Central memory CD8-positive, alpha-beta T cell (primary cell): ENCODE measurements at places on chromosomes 3 and 15.

- no peak for DNase-seq
Measured at GRCh38 chr3:143266511-143266910, 146.9 kb downstream of the CHST2 start.

GRCh38 chr3:31724651-31725050 lies 191.9 kb downstream of the STT3B start:
- DNase-seq = no peak

- no peak for DNase-seq
Measured at GRCh38 chr15:89533861-89534544, 37.6 kb upstream of the RHCG start.

DNA sequence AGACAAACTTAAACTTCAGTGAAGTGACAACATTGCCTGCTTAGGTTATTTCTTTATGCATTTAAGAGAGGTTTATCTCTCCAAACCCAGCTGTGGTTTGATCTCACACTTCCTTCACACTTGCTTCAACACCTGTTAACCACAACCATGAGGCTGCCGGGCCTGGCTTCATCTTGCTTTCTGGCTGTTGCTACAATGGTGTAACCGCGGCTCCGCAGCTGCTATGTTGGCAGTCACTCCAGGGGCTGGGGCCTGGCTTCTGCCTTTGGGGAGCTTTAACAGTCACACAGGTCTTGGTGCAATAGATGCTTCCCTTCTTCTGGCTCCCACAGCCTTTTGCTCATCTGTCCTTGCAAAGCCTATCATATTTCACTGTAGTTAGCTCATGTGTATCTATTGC lies 72.9 kb upstream of the MNS1 start:
- DNase-seq = peak; percentile 79

DNA sequence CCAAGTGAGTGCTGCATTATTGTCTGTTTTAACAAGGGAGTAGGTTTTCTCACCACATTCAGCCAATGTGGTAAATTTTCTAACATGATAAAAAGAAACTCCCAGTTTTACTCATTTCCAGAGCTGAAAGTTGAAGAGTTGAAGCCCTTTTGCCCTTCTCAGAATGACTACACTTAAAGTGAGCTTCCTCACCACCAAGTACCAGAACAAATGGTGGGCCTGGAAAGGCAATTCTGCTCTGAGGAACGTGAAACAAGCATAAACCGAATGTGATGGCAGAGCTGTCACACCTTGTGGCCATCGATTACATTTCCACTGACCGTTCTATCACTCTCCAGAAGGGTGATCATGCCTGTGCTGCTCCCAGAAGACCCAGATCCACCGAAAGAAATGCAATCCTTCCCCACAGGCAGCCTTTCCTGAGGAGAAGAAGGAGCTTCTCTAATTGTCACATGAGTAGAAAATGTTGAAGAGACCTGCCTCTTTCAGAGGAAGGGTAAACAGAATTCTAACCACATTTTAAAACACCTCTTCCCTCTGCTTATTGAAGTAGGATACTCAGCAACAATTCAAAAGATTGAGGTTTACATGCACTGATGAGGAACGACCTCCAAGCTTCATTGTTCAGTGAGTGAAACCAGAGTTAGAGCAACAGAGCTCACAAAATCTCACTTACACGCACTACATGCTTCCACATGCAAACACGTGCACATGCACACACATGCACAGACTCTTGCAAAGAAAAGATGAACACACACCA lies 21.4 kb upstream of the CCR9 start:
- no peak for DNase-seq

DNA sequence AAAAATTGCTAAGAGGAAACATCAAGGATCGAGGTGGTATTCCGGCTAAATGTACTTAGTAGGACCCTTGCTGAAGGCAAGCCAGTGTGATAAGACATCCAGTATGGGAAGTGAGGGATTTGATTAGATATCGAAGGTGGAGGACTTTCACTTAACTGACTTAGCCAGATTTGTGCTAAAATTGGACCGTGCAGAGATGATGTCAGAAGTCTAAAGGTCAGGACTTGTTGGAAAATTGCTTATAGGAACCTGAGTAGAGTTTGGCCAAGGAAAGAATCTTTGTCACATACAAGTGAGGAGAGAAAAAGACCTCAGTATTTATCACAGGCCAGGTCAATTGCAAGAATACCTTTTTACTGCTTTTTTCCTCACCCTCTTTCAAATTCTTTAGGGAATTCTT lies 30.9 kb upstream of the PYDC2 start:
- DNase-seq = no peak

DNA sequence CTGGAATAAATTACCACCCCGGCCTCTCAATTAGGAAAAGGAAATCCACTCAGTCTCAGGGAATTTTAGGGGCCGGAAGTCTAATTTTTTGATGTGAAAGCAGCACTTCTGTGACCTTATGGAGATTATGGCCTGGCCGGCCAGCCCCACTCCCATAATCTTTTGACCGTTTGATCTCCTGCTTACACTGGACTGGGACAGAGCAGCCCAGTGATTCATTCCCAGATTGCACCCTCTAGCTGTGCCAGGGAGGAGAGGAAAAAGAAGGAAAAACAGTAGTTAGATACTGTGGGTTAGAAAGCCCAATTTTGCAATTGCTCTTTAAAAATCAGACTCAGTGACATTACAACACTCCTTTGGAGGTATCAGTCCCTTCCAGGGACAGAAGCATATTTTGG lies 32.4 kb downstream of the GJD2 start:
- DNase-seq = no peak

GRCh38 chr3:8625991-8626390 lies 18.6 kb downstream of the SSUH2 start:
- no peak for DNase-seq

- no peak for DNase-seq
Measured at GRCh38 chr3:88584451-88584850, 434.7 kb downstream of the C3orf38 start.

DNA sequence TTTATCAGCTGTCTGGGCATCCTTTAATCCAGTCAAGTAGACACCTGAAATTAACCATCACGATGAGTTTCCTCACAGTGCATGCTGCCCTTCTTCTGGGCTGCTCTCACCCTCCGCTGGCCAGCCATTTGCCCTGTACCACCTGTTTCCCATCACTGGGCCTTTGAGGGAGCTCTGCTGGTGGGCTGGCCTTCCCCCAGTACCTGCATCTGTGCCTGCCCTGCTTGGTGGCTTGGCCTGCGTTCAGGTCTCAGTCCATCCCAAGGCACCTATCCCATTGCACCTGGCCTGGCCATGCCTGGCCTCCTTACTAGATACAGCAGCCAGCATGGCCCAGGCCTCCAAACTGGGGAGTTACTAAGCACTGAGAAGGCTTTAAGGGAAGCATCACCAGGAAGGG lies 413.2 kb downstream of the NTRK3 start:
- DNase-seq = no peak

DNA sequence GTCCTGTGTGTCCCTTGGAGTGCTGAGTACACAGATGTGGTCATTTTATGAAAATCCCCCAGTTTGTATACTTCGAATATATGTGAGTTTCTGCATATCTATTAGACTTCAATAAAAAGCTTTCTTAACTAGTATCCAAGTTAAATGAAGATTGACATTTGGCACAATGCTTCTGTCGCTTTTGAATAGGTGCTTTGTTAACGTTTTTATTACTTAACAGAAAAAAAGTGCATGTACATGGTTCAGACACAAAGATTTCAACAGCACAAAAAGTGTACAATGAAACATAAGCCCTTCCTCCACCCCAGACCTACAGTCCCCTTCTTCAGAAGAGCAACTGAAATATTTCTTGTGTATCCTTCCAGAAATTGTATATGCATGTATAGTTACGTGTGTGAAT lies 427.4 kb upstream of the PROK2 start:
- no peak for DNase-seq

- DNase-seq = no peak
Measured at GRCh38 chr15:66070220-66070934, 183.2 kb downstream of the MEGF11 start.

GRCh38 chr3:72316501-72317279 lies 531.6 kb downstream of the SHQ1 start:
- no peak for DNase-seq

GRCh38 chr15:43277901-43278300 lies 11.2 kb upstream of the TGM5 start:
- DNase-seq = no peak

DNA sequence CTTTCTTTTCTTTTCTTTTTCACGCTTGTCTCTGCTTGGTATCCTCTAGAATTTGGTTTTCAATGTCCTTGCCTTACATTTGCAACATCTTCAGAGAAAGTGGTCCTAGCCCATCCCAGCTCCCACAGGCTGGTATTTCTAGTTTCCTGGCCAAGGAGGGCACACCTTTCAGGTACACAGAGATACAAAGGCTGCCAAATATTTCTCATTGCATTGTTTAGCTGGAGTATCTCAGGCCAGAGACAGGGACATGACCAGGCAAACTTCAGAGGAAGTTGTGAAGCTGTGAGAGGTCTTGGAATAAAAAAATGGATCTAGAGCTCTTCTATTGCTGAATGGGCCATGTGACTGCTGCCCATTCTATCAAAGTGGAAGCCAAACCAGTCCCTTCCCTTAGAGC lies 68.9 kb downstream of the BDH1 start:
- DNase-seq = no peak

- DNase-seq = no peak
Measured at GRCh38 chr3:135260025-135260424, 465.0 kb downstream of the EPHB1 start.

DNA sequence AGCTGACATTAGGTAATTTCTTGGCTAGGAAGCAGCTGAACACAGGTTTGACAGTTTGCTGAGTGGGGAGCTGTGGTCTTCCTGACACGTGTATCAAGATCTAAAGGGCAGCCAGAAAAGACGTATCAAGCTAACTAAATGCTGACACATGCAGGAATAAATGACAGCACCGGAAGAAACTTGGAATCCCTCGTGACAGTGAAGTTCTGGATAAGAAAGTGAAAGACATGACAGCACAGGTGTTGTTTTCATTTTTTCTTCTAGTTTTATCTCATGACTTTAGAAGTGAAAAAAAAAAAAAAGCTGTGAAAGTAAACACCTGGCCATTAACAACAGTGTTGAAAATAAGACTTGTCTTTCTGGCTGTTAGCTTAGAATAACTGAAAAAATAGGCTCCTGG lies 48.7 kb downstream of the FGF7 start:
- no peak for DNase-seq

GRCh38 chr3:10173926-10174435 lies 9.3 kb downstream of the IRAK2 start:
- DNase-seq = no peak

GRCh38 chr3:160478338-160478737 lies 28.8 kb upstream of the TRIM59 start:
- DNase-seq = no peak

GRCh38 chr3:65967451-65967850 lies 71.3 kb downstream of the MAGI1 start:
- DNase-seq = no peak

GRCh38 chr3:192055946-192056345 lies 595.0 kb downstream of the PYDC2 start:
- DNase-seq = no peak

- no peak for DNase-seq
Measured at GRCh38 chr15:71687902-71688508, 122.3 kb upstream of the NR2E3 start.

- DNase-seq = no peak
Measured at GRCh38 chr3:46477756-46478155, 13.1 kb upstream of the LTF start.

DNA sequence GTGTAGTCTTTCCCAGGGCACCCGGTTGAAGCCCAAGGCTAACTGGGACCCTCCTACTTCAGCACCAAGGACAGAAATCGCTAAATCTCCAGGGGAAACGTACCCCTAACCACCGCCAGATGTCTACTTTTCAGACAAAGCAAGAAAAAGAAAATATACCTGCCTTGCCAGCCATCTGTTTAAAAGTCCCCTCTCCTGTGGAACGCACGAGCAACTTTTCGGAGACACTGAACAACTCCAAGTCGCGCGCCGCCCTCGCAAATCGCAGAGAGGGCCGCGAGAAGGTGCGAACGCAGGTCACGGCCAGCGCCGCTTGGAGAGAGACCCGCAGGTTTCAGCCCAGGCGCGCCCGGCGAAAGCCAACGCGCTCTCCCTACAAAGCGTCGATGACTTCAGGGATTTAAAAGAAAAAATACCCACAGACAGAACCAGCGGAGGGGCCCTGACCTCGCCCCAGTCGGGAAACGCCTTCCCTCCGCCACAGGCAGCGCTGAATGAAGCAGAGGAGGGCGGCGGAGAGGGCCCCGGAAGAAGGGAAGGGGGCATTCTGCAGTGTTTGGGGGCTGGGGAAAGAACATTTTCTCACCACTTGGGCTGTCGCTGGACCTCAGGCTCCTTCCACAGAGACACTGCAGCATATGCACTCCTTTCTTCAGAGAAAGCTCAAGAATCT lies 213.1 kb downstream of the FGF12 start:
- DNase-seq = no peak

DNA sequence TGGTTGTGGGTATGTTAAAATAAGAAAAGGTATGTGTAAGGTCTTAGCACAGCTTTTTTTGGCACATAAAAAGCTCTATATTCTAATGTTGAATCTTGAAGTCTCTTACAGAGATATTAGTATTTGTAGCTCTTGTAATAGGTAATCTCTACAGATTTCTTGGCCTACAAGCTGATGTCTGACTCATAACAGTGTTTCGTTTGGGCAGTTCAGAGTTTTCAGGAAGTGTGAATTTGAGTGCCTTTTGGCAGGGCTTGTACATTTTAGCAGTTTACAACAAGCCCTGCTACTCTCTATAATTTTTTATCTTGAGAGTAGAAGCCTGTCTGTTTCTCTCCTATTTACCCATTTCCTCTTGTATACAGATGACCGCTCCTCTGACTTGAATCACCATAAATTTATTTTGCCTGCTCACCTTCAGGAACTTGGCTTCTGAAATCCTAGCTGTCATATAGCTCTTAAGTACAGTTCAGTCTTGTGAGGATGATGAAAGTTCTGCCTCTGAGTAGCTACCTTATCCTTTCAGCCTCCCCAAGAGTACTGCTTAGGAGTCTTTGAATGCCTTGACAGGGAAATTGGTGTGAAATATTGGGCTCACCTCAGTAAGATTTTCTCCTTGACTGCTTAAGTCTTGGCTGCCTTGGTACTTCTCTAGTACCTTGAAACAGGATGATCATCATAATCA lies 419.9 kb upstream of the RARB start:
- DNase-seq = no peak

- no peak for DNase-seq
Measured at GRCh38 chr15:72369964-72370363, 5.8 kb downstream of the HEXA start.

- no peak for DNase-seq
Measured at GRCh38 chr3:141228395-141228794, 3.2 kb upstream of the PXYLP1 start.

- DNase-seq = no peak
Measured at GRCh38 chr3:189652042-189652441, 20.9 kb downstream of the TP63 start.

- DNase-seq = no peak
Measured at GRCh38 chr3:39434574-39434973, 28.1 kb downstream of the RPSA start.

GRCh38 chr3:37693511-37694283 lies 168.0 kb upstream of the CTDSPL start:
- DNase-seq = no peak
